ENCODE measurements at places on chromosomes 6 and 20. TPM values are rescaled to one million over a fixed set of nuclear protein-coding genes. Genes with fewer than 3 reads are reported as not detected.

DNA sequence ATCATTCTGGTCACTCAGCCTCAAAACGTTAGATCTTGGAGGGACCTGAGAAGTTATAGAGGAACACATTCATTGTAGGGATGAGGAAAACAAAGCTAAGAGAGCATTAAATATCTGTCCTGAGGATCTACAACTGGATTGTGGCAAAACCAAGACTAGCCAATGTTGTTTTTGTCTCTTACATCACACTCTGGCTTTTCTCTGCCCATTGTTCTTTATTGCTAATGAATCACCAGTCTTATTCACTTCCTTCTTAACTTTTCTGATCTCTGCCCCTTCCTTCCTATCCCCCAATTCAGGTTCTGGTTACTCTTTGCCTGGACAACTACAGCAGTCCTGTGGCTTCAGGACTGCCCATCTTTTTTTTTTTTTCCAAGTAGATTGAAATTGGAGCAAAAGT lies 57.0 kb upstream of the PREP start:
- no peaks in the 10 kb centered on the region for H3K36me3 ChIP-seq
- peaks cover 8% of the 10 kb centered on the region for H3K4me1 ChIP-seq
- H3K4me3 ChIP-seq = no peak overlapping the region
- no peaks in the 10 kb centered on the region for H3K27me3 ChIP-seq
- no peak for DNase-seq
- no peak overlapping the region for H3K27ac ChIP-seq

Gene ZNF334
- 45.9 TPM for total RNA-seq

DNA sequence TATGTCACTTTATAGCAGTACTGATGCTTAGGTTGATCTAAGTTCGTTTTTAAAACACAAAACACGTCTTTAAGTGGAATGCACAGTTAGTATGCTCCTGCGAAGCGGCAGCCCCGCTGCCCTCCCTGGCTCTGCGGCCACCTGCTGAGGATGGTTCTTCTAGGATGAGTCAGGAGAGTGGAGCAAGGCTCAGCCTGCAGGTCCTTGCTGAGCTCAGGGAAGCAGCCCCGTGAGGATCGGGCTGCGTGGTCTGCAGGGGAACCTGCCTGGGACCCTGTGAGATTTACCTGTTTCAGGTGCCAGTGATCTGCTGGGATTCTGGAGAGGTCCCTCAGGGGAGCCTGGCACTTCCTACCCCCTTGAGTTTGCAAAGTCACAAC lies 57.5 kb downstream of the SYNJ2 start:
- H3K4me1 ChIP-seq = peaks cover 6% of the 10 kb centered on the region
- no peak overlapping the region for H3K27ac ChIP-seq
- no peak overlapping the region for H3K4me3 ChIP-seq
- H3K36me3 ChIP-seq = no peaks in the 10 kb centered on the region
- H3K27me3 ChIP-seq = no peaks in the 10 kb centered on the region

DNA sequence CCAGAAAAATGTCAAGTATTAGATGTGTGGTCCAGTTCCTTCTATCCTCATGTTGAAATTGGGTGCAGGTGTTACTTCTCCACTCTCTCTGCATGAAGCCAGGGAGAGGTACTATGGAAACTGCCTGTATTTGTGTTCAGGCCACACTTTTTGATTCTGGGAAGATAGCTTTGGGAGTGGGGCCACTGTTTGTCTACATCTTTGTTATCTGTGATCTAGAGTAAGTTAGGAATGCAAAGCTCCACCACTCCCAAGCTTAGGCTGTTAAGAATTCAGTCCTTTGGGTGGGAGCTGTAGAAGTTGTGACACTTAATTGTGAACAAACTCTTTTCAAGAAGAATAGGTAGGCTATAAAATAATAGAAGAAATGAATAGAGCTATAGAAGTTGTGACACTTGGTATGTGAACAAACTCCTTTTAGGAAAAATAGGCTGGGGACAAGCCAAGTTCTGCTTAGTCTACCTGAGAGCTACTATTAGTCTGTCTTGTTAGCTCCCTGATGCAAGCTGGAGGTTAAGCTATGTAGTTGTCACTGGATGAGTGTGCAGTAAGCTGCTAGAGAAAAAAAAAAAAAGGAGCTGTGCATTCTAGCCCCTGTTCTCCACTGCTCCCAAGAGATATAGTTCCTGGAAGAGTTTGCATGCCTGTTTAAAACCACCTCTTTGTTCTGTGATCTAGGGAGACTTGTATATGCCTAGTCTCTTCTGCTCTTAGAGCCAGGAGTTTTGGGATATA lies 7.1 kb upstream of the GFRAL start:
- no peaks in the 10 kb centered on the region for H3K36me3 ChIP-seq
- no peaks in the 10 kb centered on the region for H3K27me3 ChIP-seq
- H3K4me3 ChIP-seq = no peak overlapping the region
- H3K4me1 ChIP-seq = no peaks in the 10 kb centered on the region
- no peak for DNase-seq

DNA sequence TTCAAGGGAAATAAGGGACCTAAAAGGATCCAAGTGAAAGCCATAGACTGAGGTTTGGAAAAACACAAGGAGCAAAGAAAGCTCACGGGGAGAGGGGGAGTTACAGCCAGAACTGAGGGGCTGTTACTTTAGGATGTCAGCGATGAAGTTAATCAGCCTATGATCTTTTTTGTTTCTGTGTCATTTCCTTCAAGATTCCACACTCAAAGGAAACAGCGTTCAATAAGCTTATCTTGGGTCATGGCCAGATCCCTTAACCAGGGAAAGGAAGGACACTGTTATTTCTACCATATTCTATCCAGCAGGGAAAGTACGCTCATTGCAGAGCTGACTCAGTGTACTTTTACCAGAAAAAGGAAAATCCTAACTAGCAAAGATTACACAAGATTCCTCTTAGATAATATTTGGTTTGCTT lies 132.8 kb downstream of the PFDN4 start:
- no peaks in the 10 kb centered on the region for H3K36me3 ChIP-seq
- H3K4me3 ChIP-seq = no peak overlapping the region
- no peak overlapping the region for H3K27ac ChIP-seq

GRCh38 chr20:23995905-23996666 lies 7.5 kb upstream of the GGTLC1 start:
- no peak overlapping the region for H3K4me3 ChIP-seq
- DNase-seq = peak; percentile 56
- no peaks in the 10 kb centered on the region for H3K27me3 ChIP-seq
- H3K36me3 ChIP-seq = no peaks in the 10 kb centered on the region
- H3K27ac ChIP-seq = no peak overlapping the region

DNA sequence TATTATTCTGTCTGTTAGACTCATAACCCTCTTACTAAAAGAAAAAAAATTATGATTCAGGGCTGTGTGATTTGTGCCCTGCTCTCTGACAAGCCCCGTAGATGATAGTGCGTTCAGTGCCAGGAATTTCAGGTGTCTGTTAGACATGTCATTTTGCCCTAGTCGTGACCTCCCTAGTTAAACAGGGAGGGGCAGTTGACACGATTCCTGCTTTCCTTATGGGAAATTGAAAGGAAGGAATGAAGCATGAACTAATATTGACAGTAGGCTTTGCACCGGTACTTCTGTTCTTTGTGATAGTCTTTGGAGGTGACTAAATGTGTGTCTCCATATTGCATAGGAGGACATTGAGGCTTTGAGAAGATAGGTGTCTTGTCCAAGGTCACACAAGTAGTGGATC lies 26.3 kb downstream of the RPRD1B start:
- peaks cover 19% of the 10 kb centered on the region for H3K36me3 ChIP-seq
- H3K4me1 ChIP-seq = no peaks in the 10 kb centered on the region
- H3K27ac ChIP-seq = no peak overlapping the region
- H3K4me3 ChIP-seq = no peak overlapping the region

Gene C6orf132
- 1.8 TPM for total RNA-seq

DNA sequence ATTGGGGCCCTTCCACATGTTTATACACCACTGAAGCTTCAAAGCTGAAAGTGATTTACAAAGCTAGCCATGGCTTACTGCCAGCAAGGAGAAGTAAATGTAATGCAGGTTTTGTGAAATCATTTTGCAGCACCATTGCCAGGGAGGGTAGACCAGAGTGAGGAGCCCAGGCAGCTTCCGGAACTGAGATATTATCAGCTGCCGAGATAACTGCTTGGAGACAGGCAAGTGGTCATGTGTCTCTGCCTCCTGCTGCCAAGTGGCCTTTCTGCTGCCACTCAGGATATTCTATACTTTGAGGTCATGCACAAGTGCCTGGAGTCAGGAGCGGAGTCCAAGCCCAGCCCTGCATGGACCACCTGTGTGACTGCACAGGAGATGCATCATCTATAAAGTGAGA lies 160.2 kb downstream of the SYNDIG1 start:
- H3K27ac ChIP-seq = no peak overlapping the region
- no peak overlapping the region for H3K4me3 ChIP-seq
- H3K27me3 ChIP-seq = no peaks in the 10 kb centered on the region
- peaks cover 4% of the 10 kb centered on the region for H3K4me1 ChIP-seq

DNA sequence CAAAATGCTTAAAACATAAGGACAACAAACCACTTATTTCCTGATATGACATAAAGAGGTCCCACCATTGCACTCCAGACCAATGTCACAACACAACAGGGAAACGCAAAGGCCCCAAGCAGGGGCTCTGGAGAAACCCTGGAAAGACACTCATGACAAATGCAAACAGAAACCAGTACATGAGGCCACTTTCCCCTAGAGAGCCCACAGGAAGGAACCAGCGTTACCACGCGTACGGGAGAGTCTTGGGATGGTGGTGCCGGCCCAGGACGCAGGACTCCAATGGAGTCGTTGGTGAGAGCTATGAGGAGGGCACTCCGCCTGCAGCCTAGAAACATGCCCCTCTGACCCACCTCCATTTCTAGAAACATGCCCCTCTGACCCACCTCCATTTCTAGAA lies 20.2 kb downstream of the GMEB2 start:
- H3K27ac ChIP-seq = no peak overlapping the region
- no peak overlapping the region for H3K4me3 ChIP-seq
- no peaks in the 10 kb centered on the region for H3K4me1 ChIP-seq

DNA sequence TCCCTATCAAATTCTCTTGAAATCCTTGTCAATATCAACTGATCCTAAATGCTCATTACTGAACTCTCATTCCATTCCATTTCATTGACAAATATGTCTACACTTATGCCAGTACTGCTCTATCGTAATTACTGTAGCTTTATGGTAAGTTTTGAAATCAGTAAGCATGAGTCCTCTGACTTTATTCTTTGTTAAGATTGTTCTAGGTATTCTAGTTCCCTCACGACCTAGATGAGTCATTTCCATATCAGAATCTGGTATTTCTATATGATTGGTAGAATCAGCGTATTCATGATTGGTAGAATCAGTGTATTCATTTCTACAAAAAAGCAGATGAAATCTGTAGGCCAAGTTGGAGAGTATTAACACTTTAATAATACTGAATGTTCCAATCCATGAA lies 318.6 kb upstream of the RUNX2 start:
- H3K27ac ChIP-seq = no peak overlapping the region
- DNase-seq = no peak
- no peaks in the 10 kb centered on the region for H3K27me3 ChIP-seq
- H3K36me3 ChIP-seq = no peaks in the 10 kb centered on the region
- H3K4me3 ChIP-seq = no peak overlapping the region

Gene MUCL3
- 0.03 TPM for total RNA-seq

GRCh38 chr20:9215539-9215938 lies 146.7 kb downstream of the PLCB4 start:
- peak; percentile 5 for DNase-seq
- H3K27me3 ChIP-seq = no peaks in the 10 kb centered on the region
- H3K4me3 ChIP-seq = no peak overlapping the region
- H3K36me3 ChIP-seq = no peaks in the 10 kb centered on the region

DNA sequence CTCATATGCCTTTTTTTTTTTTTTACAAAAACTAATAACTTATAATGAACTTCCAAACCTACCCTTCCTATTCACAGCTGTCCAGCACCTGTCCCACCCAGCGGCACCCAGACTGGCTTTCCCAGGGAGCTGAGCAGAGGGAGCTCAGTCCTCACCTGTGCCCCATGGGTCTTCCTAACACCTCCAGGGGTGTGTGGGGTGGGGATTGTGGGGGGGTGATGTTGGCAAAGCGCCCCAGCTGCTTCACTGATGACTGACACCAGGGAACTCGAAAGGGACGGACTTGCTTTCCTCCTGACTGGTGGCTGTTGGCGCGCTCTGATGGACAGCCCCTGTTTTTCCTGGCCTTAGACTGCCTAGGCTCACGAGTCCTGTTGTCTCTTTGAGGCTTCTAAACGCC lies 14.2 kb upstream of the SYNJ2 start:
- H3K27ac ChIP-seq = no peak overlapping the region
- H3K36me3 ChIP-seq = no peaks in the 10 kb centered on the region
- no peaks in the 10 kb centered on the region for H3K27me3 ChIP-seq
- no peak for DNase-seq
- no peak overlapping the region for H3K4me3 ChIP-seq
- no peaks in the 10 kb centered on the region for H3K4me1 ChIP-seq

DNA sequence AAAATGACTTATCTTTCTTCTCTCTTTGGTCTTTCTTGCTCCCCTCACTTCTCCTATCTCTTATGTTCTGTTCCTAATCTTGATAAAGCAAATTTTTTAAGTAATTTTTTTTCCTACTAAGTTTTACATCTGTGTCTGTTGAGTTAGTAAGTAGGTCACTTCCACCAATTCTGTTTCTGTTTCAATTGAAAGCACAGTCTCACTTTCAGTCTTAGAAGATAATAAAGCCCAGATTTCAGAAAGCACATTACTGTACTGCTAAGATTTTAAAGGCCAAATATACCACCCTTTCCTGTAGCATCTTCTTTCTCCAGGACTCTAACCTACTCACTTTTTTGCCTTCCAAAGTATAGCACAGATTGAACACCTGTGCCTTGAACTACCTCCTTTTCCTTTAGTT lies 866.1 kb upstream of the ADGRB3 start:
- no peaks in the 10 kb centered on the region for H3K36me3 ChIP-seq
- no peaks in the 10 kb centered on the region for H3K4me1 ChIP-seq
- no peak for DNase-seq
- H3K27ac ChIP-seq = no peak overlapping the region
- H3K4me3 ChIP-seq = no peak overlapping the region

GRCh38 chr6:118722829-118723813 lies 71.7 kb upstream of the CEP85L start:
- H3K4me3 ChIP-seq = no peak overlapping the region
- no peaks in the 10 kb centered on the region for H3K4me1 ChIP-seq
- no peaks in the 10 kb centered on the region for H3K27me3 ChIP-seq

Gene OLIG3
- total RNA-seq = not detected

- no peak for DNase-seq
- H3K36me3 ChIP-seq = no peaks in the 10 kb centered on the region
- H3K4me1 ChIP-seq = no peaks in the 10 kb centered on the region
- no peak overlapping the region for H3K4me3 ChIP-seq
Measured at GRCh38 chr6:4316867-4317400, 181.6 kb upstream of the ECI2 start.

Gene PPIL4
- 41.6 TPM for total RNA-seq

- DNase-seq = no peak
- peak overlapping the region; percentile 33 for H3K27ac ChIP-seq
- H3K36me3 ChIP-seq = no peaks in the 10 kb centered on the region
- H3K4me3 ChIP-seq = no peak overlapping the region
- H3K27me3 ChIP-seq = no peaks in the 10 kb centered on the region
Measured at GRCh38 chr20:44896583-44896982, 11.1 kb downstream of the YWHAB start.

Data from neural progenitor cell (in vitro differentiated cells).